ENCODE measurements at places on chromosomes 7 and 10.

DNA sequence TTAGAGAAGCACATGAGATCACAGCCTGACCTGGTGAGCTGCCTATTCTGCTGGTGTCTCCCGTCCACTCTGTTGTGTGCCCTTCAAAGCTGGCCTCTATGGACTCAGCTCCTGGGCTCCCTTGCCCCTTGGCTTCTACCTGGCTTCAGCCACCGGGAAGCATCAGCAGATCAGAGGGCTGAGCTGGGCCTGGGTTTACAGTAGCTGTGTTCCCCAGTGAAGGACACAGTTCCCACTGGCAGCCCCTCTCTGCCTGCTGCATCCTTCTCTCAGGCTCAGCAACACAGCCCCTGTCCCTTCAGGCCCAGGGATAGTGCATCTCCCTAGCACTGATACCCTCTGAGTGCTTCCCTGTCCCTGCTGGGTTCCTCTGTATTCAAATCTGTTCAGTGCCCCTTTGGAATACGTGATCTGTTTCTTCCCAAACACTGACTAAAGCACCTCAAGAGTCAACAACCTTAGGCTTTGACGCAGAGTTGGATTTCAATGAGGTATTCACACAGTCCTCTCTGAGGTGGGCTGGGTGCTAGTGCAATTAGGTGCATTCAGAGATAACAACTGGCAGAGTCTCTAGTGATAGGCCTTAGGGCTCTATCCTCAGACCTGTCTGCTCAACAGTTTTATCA lies 109.8 kb downstream of the GRID1 start:
- DNase-seq = peak; percentile 7

DNA sequence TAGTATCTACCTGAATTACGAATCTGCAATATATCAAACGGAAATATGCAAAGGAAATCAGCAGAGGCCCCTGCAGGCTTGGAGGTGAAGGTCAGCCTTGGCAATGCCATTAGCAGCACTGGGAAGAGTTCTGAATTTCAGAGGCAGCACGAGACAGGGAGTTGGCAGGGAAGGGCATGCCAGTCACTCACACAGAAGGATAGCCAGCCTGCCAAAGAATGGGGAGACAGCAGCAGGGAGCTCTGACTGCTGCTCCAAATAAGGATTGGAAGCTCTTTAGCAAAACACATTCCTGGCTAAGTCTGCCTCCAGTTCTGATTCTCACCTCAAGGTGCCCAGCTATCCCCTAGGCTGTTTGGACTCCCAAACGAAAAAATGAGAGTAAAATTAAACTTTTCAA lies 188.0 kb downstream of the PDE1C start:
- DNase-seq = no peak

GRCh38 chr7:33738260-33738935 lies 166.9 kb upstream of the BMPER start:
- DNase-seq = no peak

GRCh38 chr7:101231644-101232043 lies 6.0 kb downstream of the CLDN15 start:
- no peak for DNase-seq

- DNase-seq = peak; percentile 63
These were observed 65.9 kb downstream of the DGKB start for GRCh38 chr7:14836571-14837189.

- no peak for DNase-seq
These were observed 53.6 kb downstream of the VIPR2 start for GRCh38 chr7:159091041-159091440.

DNA sequence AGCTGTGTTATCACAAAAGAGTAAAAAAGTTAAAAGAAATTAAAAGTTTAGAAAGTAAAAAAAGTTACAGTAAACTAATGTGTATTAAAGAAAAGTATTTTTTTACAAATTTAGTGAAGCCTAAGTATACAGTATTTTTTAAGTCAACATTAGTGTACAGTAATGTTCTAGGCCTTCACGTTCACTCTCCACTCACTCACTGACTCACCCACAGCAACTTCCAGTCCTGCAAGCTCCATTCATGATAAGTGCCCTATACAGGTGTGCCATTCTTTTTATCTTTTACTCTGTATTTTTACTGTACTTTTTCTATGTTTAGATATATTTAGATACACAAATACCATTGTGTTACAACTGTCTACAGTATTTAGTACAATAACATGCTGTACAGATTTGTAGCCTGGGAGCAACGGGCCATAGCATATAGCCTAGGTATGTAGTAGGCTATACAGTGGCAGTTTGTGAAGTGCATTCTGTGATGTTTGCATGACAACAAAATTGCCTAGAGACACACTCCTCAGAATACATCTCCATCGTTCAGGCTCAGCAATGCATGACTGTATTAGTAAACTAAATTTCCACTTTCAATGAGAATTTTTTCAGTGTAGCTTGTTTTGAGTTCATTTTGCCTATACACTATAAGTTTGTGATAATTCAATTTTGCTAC lies 539.9 kb upstream of the C7orf33 start:
- DNase-seq = no peak

DNA sequence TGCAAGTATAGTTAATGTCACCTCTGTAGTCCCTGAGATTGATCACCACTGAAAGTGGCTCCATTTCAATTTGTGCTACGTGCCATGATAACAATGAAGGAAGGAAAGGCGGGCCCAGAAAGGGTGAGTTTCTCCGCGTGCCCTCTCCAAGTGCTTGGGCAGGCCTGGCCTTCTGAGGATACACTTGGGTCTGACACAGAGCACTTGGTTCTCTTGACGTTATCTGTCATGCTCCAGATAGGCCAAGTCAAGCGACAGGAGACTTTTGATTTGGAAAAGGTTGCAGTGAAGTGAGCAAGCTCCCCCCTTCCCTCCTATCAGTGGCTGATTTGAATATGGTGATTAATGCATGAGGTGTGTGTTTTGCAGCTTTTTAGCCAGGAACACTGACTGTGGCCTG lies 160.9 kb upstream of the INSYN2A start:
- DNase-seq = no peak

DNA sequence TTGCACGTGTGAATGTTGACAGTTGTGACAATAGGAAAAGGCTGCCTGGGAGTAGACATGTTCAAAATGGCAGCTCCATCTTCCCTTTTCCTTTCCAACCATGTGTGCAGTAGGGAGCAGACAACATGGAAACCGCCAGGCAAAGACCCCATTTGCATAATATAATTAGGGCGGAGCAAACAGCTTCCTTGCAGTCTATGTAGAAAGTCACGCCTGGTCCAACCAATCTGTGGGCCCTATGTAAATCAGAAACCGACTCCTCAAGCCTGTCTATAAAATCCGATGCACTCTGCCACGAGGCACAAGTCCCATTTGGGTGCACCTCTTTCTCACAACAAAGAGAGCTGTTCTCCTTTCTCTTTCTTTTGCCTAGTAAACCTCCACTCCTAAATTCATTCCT lies 19.6 kb downstream of the NEBL start:
- DNase-seq = no peak

DNA sequence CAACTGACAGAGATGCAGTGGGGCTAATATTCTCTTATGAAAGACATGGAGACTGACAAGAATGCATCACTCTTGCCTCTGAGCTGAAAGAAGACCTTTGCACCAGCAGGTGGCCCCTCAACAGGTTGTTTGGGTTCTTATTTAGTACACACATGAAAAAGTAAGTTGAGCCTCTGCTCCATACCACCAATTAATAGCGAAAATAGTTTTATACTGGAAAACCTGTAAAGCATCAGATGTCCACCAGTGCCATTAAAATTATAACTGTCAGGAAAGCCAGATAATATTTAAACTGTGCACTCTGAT lies 26.3 kb upstream of the FAM13C start:
- no peak for DNase-seq

DNA sequence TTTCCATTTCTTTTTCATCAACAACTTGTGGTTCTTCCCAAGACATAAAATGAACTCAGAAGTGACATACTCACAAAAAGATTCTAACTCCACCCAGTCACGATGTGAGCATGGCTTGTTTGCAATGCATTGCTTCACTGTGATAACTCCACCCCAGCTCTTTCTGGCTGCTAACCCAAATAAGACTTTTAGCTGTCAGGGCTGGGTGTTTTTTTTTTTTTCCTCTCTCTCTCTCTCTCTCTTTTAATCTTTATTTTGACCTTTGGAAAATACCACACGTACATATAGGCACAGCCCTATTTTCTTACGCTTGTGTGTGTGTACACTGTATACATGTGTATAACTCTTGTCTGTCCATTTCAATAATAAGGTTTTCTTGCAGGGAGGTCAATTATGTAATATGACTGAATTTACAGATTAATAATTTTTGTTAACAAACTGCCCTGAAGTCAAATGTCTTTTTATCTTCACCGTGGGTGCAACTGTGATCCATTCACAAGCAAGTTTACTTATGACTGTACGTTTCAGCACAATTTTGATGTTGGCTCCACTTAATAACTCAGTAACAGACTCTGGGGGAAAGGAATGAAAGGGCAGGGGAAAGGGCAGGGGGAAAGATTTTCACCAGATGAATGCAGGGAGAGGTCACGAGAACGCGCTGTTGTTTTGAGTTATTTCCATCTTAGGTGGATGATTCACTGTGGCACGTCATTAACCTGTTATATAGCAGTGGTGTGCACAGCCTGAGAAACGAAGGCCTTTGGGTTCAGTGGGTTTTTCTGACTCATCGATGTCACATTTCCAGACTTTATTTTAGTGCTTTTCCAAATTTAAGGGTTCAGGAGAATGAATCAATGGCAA lies 49.1 kb downstream of the APBB1IP start:
- DNase-seq = peak; percentile 72

- DNase-seq = no peak
These were observed 9.3 kb downstream of the CROT start for GRCh38 chr7:87354749-87355148.

DNA sequence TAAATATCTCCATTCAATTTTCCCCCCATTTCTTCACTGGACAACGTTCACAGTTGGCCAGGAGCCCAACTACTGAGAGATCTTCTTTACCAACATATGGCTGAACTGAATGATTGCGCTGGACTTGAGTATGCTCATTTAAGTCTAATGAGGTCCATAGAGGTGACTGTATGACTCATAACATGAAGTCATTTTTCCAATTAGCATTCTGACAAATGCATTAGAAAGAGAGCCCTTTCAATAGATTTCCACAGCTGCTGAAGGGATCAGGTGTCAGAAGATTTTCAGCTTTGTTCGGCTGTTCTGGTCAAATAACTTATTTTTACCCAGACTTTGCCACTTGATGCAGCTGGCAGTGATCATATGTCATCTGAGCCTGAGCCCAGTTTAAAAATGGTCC lies 438.0 kb downstream of the ETV1 start:
- no peak for DNase-seq

DNA sequence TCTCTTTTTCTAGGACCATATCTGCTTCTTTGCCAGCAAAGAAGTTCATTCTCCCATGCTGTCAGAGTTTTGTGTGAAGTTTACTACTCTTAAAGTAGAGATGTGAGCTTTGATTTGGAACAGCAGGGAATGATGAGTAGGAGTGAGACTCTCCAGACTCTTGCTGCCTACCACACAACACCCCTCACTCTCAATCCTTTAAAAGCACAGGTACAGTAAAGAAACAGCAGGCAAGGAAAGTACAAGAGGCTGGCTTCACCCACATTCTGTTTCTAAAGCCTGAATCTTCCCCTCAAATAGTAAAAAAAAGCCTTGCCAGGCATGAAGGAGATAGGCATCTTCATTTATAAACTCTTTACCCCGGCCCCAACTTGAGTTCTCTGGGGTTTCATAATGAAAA lies 97.3 kb downstream of the ARMH3 start:
- DNase-seq = no peak

GRCh38 chr10:132564249-132564605 lies 26.6 kb downstream of the INPP5A start:
- DNase-seq = no peak

DNA sequence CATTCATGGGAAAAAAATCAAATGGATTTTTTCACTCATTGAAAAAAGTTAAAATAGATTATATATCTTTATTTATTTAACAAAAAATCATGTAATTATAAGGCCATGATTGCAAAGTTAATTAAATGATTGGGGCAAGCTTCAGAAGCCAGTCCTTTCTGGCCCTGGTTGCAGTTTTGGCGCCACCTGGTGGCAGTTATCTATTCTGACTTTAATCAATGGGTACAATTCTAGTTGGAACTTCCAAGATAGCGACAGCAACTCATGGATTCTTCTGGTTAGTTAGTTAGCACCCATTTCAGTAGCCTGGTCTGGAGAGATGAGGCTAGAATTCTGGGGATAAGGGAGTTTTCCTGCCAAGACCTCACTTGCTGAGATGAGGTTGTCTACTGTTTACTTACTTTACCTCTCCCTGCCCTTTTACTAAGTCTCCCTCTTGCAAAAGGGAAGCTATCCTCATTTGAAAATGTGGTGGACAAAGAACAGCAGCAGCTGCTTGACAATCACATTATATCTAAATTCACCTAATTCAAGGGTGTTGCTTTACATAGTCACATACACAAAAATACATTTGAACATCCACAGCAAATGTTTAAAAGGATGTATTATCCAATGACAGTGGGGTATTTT lies 42.3 kb downstream of the NOC3L start:
- DNase-seq = peak; percentile 67

DNA sequence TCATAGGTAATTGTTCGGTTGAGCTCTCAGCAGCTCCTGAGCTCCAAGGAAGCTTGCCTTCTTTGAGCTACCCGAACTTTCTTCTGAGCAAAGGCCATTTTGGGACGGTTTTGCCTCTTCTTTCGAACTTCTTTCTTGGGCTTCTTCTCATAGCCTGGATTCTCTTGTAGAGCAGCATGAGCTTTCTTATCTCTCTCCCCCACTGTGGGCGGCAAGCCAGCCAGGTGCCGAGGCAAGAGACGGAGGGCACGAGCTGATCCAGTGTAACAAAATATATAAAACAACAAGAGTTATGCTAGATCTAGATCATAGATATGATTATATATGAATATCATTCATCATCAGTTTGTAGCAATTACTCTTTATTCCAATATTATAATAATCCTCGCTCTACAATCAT lies 16.5 kb upstream of the KNDC1 start:
- no peak for DNase-seq

DNA sequence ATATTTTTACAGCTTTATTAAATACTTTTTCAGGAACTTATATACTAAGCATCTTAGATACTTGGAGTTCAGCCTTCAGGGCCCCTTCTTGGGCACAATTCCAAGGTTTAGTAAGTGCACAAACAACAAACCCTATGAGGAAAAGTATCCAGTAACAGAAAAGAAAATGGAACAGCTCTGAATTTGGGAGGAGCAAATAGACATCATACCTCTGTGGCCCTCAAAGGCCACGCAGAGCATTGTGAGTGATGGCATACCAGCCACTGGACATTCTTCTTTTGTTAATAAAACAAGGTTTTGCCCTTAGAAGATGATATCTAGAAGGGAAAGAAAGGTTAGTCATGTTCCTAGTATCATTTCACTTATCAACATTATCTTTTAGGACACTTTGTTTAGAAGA lies 46.0 kb downstream of the ST7 start:
- DNase-seq = no peak
